Right atrium auricular region (tissue), 2 donors: ENCODE measurements at places on chromosomes 5 and 9. TPM values are rescaled to one million over a fixed set of nuclear protein-coding genes. Genes with fewer than 3 reads are reported as not detected.
A peak's percentile ranks its signal among the peaks of the same experiment; 100 is the strongest.

DNA sequence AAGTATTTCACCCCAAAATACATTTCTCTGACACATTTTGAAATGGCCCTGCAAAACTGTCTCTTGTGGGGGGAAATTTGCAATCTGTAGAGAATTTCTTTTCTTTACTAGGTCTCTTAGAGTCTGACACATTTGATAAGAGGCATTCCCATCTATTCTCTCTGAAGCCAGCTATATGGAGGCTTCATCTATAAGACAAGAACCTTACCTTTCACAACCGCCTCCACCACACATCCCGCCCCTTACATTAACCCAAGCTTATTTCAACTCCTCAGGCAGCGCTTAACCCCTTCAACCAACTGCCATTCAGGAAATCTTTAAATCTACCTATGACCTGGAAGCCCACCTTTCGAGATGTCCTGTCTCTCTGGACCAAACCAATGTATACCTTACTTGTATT lies 829.5 kb downstream of the TLE4 start:
- no peaks in the 10 kb centered on the region for H3K27me3 ChIP-seq
- H3K4me3 ChIP-seq, result no peak overlapping the region
- DNase-seq, result no peak

GRCh38 chr5:74491586-74491985 lies 148.9 kb downstream of the ENC1 start:
- no peak for DNase-seq
- H3K27me3 ChIP-seq, result no peaks in the 10 kb centered on the region
- H3K27ac ChIP-seq, result no peak overlapping the region
- no peak overlapping the region for H3K4me3 ChIP-seq
- H3K4me1 ChIP-seq, result no peaks in the 10 kb centered on the region
- no peaks in the 10 kb centered on the region for H3K36me3 ChIP-seq

DNA sequence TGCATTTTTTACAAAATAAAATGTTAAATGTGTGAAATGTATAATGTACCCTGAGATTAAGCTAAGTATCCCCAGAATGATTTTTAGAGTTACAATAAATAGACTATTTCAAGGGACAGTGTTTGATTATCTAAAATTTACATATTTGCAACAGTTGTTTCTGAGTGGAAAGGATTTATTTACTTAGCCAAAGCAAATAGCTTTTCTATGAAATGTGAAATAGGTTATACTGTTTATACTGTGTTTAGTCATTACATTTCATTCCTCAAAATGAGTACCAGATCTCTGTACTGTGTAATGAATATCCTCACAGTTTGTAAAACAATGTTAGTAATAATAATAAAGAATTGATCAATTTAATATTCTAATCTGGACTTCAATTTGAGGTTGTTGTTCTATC lies 1019.0 kb downstream of the NR2F1-AS1 start:
- H3K27me3 ChIP-seq, result no peaks in the 10 kb centered on the region
- no peaks in the 10 kb centered on the region for H3K36me3 ChIP-seq
- DNase-seq, result no peak
- H3K4me3 ChIP-seq, result no peak overlapping the region
- no peak overlapping the region for H3K27ac ChIP-seq

DNA sequence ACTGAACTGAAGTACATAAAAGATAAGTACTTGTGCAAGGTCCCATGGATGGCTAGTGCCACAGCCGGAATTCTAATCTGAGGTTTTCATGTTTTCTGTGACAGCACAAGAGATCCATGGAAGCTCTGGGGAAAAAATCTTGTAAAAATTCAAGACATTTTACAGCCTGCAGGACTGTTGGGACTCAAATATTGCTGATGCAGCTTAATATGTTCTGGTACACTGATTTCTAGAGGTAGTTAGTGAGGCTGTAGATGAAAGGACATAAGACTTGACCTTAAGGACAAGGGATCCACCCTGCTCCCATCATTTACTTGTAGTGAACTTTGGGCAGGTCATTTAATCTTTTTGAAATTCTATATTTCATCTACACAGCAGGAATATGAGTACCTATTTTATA lies 390.4 kb downstream of the TLE4 start:
- no peak for DNase-seq
- no peaks in the 10 kb centered on the region for H3K36me3 ChIP-seq
- no peaks in the 10 kb centered on the region for H3K27me3 ChIP-seq
- no peak overlapping the region for H3K4me3 ChIP-seq
- H3K4me1 ChIP-seq, result no peaks in the 10 kb centered on the region

GRCh38 chr5:61767231-61768080 lies 435.4 kb downstream of the ZSWIM6 start:
- no peak overlapping the region for H3K4me3 ChIP-seq
- no peak for DNase-seq

DNA sequence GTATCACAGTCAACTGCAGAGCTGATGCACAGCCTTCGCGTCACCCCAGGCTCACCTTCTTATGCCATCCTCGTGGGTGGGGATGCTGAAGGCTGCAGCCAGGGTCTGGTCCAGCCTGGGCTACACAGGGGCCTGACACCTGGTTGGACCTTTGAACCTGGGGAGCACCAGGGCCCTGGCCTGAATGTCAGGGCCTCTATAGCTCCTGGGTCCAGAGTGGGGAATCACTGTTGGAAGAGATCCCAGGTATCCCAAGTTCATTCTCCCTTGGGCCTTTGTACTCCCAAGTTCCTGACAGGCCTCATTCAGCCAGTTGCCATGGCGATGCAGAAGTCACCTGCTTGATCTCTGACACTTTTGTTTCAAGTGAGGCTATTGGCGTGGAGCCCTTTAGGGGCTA lies 43.8 kb downstream of the ZNF618 start:
- H3K27ac ChIP-seq, result no peak overlapping the region
- H3K27me3 ChIP-seq, result no peaks in the 10 kb centered on the region
- no peaks in the 10 kb centered on the region for H3K36me3 ChIP-seq
- H3K4me3 ChIP-seq, result no peak overlapping the region
- no peak for DNase-seq

DNA sequence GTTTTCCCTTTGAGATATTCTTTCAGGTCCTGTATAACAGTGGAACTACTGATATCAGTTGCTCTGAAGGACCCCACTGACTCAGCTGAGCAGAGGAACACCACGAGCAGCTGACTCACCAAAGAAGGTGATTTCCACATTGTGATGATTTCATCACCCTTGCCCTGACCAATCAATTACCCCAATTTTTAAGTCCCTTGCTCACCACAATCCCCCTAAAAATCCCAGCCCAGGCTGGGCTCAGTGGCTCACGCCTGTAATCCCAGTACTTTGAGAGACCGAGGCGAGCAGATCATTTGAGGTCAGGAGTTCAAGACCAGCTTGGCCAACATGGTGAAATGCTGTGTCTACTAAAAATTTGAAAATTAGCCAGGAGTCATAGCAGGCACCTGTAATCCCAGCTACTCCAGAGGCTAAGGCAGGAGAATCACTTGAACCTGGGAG lies 125.3 kb upstream of the ABCA1 start:
- no peak overlapping the region for H3K4me3 ChIP-seq
- H3K36me3 ChIP-seq, result no peaks in the 10 kb centered on the region
- H3K27ac ChIP-seq, result no peak overlapping the region
- H3K27me3 ChIP-seq, result no peaks in the 10 kb centered on the region

GRCh38 chr5:73312146-73312871 lies 136.3 kb downstream of the FOXD1 start:
- H3K27ac ChIP-seq, result no peak overlapping the region
- H3K4me3 ChIP-seq, result no peak overlapping the region

DNA sequence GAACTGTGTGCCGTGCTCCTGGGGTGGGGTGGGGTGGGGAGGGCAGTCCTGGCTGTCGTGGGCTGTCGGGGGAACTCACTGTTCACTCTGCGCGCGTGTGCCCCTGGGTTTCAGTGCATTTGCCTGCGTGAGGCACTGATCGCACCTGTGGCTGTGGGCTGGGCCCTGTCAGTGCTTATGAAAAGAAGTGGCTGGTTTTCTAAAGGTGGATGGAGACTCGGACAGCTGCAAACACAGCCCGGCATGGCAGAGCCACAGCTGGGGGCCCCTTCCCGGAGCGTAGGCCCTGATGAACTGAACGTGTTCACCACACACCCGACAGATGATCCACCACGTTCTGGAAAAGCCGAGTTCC lies 42.7 kb downstream of the NKD2 start:
- H3K27ac ChIP-seq, result peak overlapping the region; percentile 32
- H3K36me3 ChIP-seq, result peaks cover 27% of the 10 kb centered on the region
- DNase-seq, result no peak
- H3K4me3 ChIP-seq, result no peak overlapping the region
- H3K4me1 ChIP-seq, result no peaks in the 10 kb centered on the region

GRCh38 chr5:172248637-172249036 lies 34.9 kb downstream of the UBTD2 start:
- H3K4me1 ChIP-seq, result no peaks in the 10 kb centered on the region
- no peak overlapping the region for H3K27ac ChIP-seq
- H3K27me3 ChIP-seq, result no peaks in the 10 kb centered on the region
- H3K36me3 ChIP-seq, result no peaks in the 10 kb centered on the region

DNA sequence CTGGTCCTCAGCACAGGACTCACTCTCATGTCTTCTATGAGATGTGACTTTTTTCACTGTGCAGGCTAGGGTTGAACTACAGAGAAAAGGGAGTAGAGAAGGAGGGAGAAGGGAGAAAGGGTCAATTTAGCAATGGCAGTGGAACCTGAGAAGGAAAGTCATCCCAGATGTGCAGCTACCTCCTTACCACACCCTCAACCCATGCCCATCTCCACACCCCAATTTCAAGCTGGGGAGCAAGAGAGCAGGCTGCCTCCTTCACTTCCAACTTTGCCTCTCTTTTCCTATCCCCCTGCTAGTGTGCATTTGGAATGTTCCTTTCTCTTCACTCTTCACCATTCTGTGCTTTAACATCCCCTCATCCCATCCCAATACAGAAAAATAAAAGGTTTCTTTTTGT lies 163.5 kb upstream of the MAP3K1 start:
- H3K27me3 ChIP-seq, result no peaks in the 10 kb centered on the region
- DNase-seq, result no peak
- no peaks in the 10 kb centered on the region for H3K4me1 ChIP-seq
- H3K4me3 ChIP-seq, result no peak overlapping the region
- H3K27ac ChIP-seq, result no peak overlapping the region

GRCh38 chr9:71746023-71746757 lies 22.1 kb downstream of the CEMIP2 start:
- no peak overlapping the region for H3K27ac ChIP-seq
- H3K36me3 ChIP-seq, result peaks cover 4% of the 10 kb centered on the region
- H3K4me1 ChIP-seq, result no peaks in the 10 kb centered on the region
- DNase-seq, result no peak
- no peaks in the 10 kb centered on the region for H3K27me3 ChIP-seq
- no peak overlapping the region for H3K4me3 ChIP-seq

- no peak overlapping the region for H3K27ac ChIP-seq
- no peaks in the 10 kb centered on the region for H3K27me3 ChIP-seq
- H3K4me1 ChIP-seq, result no peaks in the 10 kb centered on the region
- DNase-seq, result no peak
- no peak overlapping the region for H3K4me3 ChIP-seq
- peaks cover 38% of the 10 kb centered on the region for H3K36me3 ChIP-seq
Observed at GRCh38 chr5:157327771-157328170, 61.8 kb downstream of the CYFIP2 start.

GRCh38 chr9:136814725-136815421 lies 7.1 kb downstream of the RABL6 start:
- H3K27me3 ChIP-seq, result no peaks in the 10 kb centered on the region
- no peak overlapping the region for H3K4me3 ChIP-seq
- peaks cover 10% of the 10 kb centered on the region for H3K36me3 ChIP-seq
- no peaks in the 10 kb centered on the region for H3K4me1 ChIP-seq
- H3K27ac ChIP-seq, result no peak overlapping the region

- no peak overlapping the region for H3K27ac ChIP-seq
- no peaks in the 10 kb centered on the region for H3K36me3 ChIP-seq
- no peaks in the 10 kb centered on the region for H3K27me3 ChIP-seq
- H3K4me3 ChIP-seq, result no peak overlapping the region
Observed at GRCh38 chr5:151427258-151427657, 20.1 kb upstream of the SLC36A1 start.

- no peaks in the 10 kb centered on the region for H3K27me3 ChIP-seq
- H3K4me1 ChIP-seq, result peaks cover 12% of the 10 kb centered on the region
- no peak overlapping the region for H3K27ac ChIP-seq
- H3K36me3 ChIP-seq, result no peaks in the 10 kb centered on the region
- H3K4me3 ChIP-seq, result no peak overlapping the region
- DNase-seq, result no peak
Observed at GRCh38 chr5:150317048-150318003, 14.6 kb upstream of the ARSI start.

The CENPH gene
- 1.3 TPM for total RNA-seq

The CAMK2A gene
- total RNA-seq, result 18.2 TPM

GRCh38 chr9:128372188-128372641 lies 1.0 kb downstream of the URM1 start:
- H3K4me1 ChIP-seq, result peaks cover 21% of the 10 kb centered on the region
- no peak overlapping the region for H3K27ac ChIP-seq
- DNase-seq, result no peak
- H3K36me3 ChIP-seq, result peaks cover 5% of the 10 kb centered on the region

DNA sequence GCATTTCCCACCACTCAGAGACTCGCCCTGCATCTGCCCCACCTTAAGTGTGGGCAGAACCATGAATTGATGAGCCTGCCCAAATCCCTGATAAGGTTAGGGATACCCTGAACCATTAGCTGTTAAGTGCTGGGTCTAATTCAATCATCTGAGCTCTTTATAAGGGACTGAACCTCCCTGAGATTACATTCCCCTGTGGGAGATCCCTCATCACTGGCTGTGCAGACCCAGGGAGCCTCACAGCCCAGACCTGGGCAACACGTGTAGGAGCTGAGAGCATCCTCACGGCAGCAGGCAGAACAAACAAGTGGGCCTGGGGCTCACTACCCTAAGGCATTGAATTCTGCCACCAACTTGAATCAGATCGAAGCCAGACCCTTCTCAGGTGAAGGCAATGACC lies 585 bp upstream of the TAF11L2 start:
- H3K4me3 ChIP-seq, result no peak overlapping the region
- H3K4me1 ChIP-seq, result no peaks in the 10 kb centered on the region
- no peaks in the 10 kb centered on the region for H3K36me3 ChIP-seq
- H3K27me3 ChIP-seq, result no peaks in the 10 kb centered on the region
- no peak overlapping the region for H3K27ac ChIP-seq

DNA sequence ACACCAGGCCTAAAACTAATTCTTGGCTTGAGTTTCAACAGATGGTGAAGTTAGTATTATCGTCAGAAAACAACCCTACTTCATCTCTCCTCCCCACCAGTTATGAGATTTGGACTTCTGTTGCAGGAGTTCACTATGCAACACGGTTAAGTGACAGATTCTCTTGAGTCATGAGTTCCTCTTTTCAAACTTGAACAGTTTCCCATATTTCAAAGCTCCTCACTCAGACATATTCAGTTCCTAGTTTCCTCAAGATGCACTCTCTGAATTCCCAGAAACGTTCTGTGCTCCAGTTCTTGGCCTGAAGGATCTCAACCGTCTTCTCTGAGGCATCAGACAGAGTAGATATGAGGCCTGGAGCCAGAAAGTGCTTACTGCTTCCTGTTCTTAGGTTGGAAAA lies 7.3 kb upstream of the PTGER4 start:
- peaks cover 11% of the 10 kb centered on the region for H3K4me1 ChIP-seq
- no peak overlapping the region for H3K27ac ChIP-seq
- no peak for DNase-seq
- H3K4me3 ChIP-seq, result no peak overlapping the region

The RGMB gene
- 18.2 TPM for total RNA-seq
